ENCODE measurements at places on chromosomes 1 and 21.

GRCh38 chr21:31554511-31555022 lies 104.9 kb upstream of the SOD1 start:
- peak; percentile 70 for DNase-seq

DNA sequence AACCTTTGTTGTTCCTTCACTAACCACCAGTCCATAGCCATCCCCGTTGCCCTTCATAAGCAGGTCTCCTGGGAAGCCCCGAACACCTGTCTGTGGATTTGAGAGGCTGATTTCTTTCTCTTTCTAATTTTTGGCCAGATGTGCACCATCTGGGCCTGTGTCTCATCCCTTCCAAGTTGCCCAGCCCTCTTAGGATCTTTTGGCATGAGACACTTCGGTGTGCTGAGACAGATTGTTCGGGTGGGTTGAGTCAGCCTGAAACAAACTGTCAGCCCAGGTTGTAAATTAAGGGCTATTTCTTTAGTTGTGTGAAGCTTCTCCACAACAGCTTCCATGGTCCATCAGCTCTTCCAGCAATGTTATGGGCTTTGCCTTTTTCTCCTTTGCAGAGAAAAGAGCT lies 1.4 kb upstream of the DNAJC11 start:
- DNase-seq: no peak

- DNase-seq: no peak
Observed at GRCh38 chr1:20494609-20495311, 8.8 kb upstream of the CAMK2N1 start.

DNA sequence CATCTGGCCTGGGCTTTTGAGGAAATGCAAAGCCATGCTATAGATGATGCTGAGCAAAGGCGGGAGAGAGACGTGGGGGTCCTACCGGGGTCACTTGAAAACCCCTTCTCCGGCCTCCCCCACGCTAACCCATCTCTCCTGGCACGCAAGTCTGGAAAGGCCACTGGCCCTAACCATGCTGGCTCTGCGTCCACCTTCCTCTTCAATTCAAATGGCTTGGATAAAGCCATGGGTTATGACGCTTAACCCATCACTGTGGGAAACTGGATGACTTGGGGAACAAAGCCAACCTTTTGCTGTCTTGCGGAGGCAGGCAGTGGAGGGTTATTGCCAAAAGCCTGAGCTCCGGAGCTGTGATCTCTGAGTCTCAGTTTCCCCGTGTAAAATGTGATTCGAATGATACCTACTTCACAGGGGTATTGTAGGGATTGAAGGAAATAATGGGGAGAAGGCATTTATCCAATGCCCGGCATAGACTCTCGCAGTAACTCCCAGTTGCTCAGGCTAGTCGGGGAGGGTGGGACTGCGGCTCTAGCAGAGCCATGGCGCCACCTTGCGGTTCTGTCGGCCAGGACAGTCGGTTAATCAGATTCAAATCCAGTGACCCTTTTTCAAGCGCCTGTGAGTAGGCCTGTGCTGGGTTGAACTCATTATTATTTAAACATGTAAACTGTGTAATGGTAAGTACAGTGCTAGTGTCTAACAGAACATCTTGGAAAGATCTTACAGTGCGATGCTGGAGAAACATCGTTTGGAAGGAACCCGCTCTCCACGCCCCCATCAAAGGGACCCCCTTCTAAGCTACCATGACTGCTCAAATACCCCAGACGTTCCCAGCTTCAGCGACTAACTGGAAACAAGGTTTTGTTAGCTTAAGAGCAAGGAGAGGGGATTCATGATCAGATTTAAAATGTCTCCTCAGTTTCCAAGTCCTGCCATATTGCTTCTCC lies 20.3 kb downstream of the NEK2 start:
- peak; percentile 91 for DNase-seq

DNA sequence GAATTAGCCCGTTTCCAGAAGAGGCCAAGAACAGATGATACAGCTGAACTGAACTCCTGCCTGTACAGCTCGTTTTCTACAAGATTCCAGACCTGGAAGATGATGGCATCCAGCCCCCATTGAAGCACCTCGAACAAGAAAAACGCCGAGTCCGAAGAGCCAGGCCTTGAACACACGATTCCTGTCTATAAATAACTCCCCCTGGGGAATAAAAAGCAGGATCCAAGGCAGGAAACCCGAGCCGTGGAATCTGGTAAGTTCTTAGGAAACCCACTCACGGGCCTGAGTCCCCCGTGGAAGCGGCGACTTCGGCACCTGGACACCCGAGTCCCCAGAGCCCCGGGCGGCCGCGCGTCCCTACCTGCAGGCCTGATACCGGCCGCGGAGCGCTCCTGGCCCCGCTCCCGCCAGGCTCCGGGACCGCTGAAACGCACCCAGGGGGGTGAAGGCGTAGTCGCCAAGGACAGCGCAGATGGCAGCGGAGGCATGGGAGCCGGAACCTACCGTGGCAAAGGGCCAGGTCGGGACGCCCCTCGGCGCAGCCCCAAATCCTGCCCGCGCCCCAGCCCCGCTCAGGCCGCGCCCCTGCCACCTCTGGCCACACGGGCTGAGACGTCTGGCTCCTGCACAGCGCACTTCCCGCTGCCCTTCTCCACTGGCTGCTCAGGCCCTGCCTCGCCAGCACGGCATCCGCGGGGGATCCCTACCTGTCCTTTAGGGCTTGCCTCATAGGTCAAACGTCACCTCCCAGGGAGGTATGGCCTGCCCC lies 14.0 kb upstream of the HLCS start:
- no peak for DNase-seq

DNA sequence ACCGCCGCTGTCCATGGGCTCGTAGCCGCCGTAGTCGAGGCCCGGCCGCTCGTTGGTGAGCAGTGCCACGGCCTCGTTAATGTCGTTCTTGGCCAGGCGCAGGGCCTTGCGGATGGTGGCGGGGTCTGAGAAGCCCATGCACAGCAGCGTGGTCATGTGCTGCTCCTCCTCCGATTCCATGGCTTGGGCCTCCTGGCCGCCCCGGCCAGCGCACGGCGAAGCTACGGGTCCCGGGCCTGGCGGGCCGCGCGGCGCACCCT lies 300 bp downstream of the USP24 start:
- no peak for DNase-seq

GRCh38 chr1:238960071-238960470 lies 426.3 kb upstream of the CHRM3 start:
- DNase-seq: no peak

GRCh38 chr1:26978901-26979300 lies 14.6 kb upstream of the TRNP1 start:
- DNase-seq: no peak

DNA sequence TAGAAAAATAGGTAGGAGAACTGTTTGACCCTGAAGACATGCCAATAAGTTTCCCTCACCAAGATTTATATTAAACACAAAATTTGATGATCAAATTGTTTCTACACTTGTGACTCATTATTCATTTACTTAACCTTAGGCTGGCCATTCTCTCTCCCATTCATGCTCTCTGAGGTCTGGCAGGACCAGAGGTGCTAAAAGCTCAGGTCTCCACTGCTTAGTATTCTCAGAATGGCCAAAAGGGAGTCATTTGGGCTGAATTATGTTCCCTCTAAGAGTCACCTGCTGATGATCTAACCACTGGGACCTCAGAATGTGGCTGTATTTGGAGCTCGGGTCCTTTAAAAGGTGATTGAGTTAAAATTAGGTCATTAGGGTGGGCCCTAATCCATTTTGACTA lies 47.1 kb upstream of the ATP1B1 start:
- no peak for DNase-seq

GRCh38 chr1:173002891-173003838 lies 47.6 kb downstream of the TNFSF18 start:
- DNase-seq: no peak

- DNase-seq: peak; percentile 73
Observed at GRCh38 chr1:31413405-31414001, 490 bp downstream of the SERINC2 start.

- DNase-seq: no peak
Observed at GRCh38 chr21:38938343-38938742, 132.6 kb downstream of the ETS2 start.

GRCh38 chr21:42234041-42234440 lies 15.1 kb downstream of the ABCG1 start:
- DNase-seq: no peak

GRCh38 chr1:94920061-94920460 lies 6.8 kb downstream of the CNN3 start:
- no peak for DNase-seq

DNA sequence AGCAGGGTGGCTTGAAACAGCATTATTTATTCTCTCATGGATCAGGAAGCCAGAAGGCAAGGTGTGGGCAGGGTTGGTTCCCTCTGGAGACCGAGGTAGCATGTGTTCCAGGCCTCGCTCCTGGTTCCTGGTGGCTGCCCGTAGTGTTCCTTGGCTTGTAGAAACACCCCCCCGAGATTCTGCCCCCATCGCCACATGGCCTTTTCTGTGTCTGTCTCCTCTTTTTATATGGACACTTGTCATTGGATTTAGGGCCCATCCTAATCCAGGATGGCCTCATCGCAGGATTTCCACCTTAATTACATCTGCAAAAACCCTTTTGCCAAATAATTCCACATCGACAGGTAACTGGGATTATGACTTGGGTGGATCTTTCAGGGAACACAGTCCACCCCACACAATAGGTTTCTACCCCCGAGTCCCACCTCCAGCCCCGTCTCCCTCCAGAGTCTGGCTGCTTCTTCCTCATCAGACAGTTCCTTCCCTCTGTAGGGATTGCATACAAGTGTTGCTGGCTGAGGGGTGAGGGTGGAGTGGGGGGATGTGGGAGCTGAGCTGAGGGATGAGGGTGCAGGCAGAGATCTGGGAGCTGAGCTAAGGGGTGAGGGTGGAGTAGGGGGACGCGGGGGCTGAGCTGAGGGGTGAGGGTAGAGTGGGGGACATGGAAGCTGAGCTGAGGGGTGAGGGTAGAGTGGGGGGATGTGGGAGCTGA lies 12.3 kb upstream of the NPHP4 start:
- DNase-seq: no peak

DNA sequence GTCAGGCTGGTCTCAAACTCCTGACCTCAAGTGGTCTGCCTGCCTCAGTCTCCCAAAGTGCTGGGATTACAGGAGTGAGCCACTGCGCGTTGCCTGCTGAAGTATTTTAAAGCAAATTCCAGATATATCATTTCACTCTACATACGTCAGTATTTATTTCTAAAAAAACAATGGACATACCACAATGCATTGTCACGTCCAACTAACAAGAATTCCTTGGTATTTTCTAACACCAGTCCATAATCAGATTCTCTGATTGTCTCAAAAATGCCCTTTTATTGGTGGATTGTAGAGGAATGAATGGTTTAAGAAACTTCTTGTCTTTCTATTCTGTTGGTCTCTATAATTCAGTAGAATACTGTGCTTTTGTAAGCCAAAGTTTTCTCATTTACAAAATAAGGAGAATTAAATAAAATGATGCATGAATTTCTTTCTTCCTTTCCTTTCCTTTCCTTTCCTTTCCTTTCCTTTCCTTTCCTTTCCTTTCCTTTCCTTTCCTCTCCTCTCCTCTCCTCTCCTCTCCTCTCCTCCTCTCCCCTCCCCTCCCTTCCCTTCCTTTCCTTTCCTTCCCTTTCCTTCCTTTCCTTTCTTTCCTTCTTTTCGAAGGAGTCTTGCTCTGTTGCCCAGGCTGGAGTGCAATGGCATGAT lies 55.8 kb downstream of the VPS13D start:
- DNase-seq: no peak

- DNase-seq: peak; percentile 67
Observed at GRCh38 chr21:45549626-45550463, 7.6 kb upstream of the SLC19A1 start.

DNA sequence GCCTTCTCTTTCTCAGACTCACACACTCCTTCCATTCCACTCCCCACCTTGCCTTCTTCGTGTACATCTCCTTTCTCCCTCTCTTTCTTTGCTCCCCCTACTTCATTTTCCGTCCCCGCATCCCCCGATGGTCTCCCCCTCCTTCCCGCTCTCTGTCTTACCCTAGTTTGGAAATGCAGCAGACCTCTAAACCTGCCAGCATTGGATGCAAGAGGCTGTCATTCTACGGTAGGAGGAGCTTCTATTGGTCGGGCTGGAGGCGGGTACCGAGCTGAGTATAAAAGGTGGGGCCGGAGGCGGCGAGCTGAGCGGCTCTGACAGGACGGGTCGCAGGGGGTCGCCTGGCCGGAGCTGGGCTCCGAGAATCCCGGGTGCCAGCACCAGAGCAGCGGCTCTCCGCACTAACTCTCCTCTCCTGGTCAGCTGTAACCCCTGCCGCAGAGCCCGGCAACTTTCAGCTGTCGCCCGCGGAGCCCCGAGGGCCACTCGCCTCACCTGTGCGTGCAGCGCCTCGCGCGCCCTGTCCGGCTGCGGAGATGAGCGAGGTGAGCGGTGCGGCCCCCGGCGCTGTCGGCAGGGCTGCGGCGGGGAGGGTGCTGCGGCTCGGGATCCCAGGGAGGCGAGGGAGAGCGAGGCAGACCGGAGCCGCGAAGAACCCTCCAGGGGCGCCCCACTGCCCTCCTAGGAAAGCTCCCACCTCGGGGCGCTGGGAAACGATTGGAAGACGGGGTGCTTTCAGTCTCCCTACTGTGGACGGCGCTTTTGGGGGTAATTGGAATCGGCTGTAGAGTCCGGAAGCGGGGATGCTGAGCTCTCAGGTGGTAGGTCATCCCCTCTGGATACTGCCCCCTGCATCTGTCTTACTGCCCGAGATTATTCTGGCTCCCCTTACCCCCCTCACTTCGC lies at the start of gene PCP4L1:
TSS of gene PCP4L1 (plus strand) at position 307 of the 906 bp plus-strand sequence. CDS start at position 537, 230 bp downstream.
- DNase-seq: peak; percentile 74

DNA sequence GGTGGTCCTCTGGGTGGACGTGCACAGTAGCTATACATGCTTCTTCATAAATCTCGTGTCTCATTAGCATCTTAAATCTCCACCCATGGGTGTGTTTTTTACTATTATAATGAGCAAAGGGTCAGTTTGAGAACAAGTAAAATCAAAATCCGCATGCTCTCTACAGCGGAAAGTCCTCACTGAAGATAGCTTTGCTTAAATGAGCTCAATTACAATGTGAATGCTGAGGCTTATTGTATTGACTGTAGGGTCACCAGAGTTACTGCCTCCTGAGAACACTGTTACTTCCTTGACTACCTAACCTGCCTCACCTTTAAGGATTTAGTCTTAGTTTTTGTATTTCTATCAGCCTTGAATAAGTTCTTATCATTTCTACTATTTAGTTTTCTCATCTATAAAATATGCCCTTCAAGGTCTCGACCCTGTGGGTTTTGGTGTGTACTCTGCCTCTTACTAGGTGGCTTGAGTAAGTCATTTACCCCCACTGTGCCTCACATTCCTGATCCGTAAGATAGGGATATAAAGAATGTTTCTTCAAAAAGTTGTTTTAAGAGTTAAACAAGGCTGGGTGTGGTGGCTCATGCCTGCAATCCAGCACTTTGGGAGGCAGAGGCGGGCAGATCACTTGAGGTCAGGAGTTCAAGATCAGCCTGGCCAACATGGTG lies 7.9 kb downstream of the SLAMF7 start:
- no peak for DNase-seq

GRCh38 chr1:156438278-156438987 lies 62.1 kb downstream of the MEF2D start:
- DNase-seq: no peak

GRCh38 chr1:86365896-86366295 lies 30.2 kb downstream of the ODF2L start:
- DNase-seq: no peak

- DNase-seq: no peak
Observed at GRCh38 chr1:223803211-223803610, 42.5 kb downstream of the TP53BP2 start.

Measured in activated CD8-positive, alpha-beta memory T cell treated with anti-CD3 and anti-CD28 coated beads for 24 hours (primary cell).